ENCODE measurements at places on chromosomes 5 and 9. TPM values are rescaled to one million over a fixed set of nuclear protein-coding genes. Genes with fewer than 3 reads are reported as not detected.
A peak's percentile ranks its signal among the peaks of the same experiment; 100 is the strongest.

DNA sequence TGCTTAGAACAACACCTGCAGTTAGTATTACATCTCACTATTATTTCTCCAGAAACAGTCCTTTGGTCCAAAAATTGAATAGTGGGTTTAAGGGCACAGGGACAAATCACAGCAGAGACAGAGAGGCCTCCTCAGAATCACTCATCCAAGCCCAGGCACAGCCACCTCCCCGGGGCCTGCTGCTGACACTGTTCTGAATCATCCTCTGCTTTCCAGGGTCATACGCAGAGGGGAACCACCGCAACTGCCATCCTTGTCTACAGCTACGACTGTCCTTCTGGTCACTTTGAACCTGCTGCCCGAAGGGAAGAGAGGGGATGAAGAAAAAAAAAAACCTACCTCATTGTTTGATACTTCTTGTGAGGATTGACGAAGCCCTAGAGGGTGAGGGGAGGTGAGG is 35.3 kb upstream of the MAN2A1 start:
- DNase-seq = no peak

SLC25A48 gene
- not detected for total RNA-seq

SLC22A4 gene
- 5.7 TPM for total RNA-seq

SHOC1 gene
- not detected for total RNA-seq

DNA sequence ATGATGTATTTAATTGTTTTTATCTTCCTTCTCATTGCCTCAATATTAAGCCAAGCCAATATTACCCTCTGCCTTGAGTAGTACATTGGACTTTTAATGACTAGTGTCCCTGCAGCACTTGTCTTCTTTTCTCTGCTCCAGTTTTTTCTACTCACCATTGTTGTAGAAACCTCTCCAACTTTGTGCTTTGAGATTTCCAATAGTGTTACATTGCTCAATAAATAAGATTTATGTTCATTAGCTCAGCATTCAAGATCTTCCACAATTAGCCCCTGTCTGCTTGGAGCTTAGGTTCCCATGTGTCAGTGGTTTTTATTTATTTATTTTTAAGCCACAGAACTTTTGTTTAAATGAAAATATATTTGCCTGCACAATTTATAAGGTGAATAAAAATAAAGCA is 145.3 kb downstream of the ADGRV1 start:
- DNase-seq = no peak

CCDC152 gene
- total RNA-seq = 0.13 TPM

SNX2 gene
- total RNA-seq = 99.4 TPM

DNA sequence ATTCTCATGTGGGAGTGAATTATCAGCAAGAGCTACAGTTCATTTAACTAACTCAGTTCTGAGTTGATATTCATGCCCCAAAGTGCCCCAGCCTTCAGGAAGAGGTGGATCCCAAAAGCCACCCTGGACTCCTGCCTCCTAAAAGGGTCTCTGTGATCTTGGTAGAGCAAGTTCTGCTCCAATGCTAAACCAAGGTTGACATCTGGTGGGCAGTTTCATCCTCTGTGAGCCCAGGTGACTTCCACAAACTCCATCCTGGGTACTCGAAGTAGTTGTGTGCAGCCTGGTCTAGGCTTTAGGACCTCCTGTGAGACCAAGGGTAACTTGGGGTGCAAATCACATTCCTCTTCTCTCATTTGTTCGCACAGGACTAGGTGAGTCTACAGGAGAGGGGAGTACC is 816.8 kb downstream of the MTRR start:
- no peak for DNase-seq

PCDHGA3 gene
- 0.63 TPM for total RNA-seq

PCDH12 gene
- total RNA-seq = 22.9 TPM

- DNase-seq = peak; percentile 12
Observed at GRCh38 chr5:7850395-7851239, at the start of gene CFAP90. Gene CFAP90, minus strand, starts transcription at chr5:7851133. Its CDS starts 112 bp downstream, at chr5:7851021.

GRCh38 chr5:166719991-166720390 is 1571.5 kb upstream of the WWC1 start:
- no peak for DNase-seq

- no peak for DNase-seq
Observed at GRCh38 chr5:11385901-11386293, 518.3 kb downstream of the CTNND2 start.

GRCh38 chr5:167699432-167699831 is 592.0 kb upstream of the WWC1 start:
- DNase-seq = no peak

GRCh38 chr9:111258875-111259271 is 71.2 kb downstream of the OR2K2 start:
- DNase-seq = no peak

MZB1 gene
- not detected for total RNA-seq

DNA sequence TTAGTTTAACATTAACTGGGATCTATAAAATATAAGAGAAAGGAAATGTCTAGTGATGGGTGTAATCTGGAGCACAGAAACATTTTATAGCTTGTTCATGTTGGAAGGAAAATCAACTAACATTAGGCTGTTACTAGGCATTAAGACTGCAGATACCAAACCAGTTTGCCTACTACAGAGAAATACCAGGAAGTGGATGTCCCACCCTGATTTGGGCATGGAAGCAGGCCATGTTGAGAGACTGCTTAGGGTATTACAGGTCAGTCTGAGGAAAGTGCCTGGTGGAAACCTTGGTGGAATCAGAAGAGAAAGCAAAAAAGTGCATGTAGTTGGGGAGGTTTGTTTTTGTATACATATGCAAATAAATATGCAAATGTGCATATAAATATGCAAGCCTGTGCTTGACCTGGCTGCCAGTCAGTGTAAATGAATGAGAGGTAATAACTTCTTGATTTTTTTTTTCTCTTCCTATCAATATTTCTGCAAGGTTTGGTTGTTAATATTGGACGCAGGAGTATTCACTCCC is 9.6 kb upstream of the CCDC112 start:
- no peak for DNase-seq

DNA sequence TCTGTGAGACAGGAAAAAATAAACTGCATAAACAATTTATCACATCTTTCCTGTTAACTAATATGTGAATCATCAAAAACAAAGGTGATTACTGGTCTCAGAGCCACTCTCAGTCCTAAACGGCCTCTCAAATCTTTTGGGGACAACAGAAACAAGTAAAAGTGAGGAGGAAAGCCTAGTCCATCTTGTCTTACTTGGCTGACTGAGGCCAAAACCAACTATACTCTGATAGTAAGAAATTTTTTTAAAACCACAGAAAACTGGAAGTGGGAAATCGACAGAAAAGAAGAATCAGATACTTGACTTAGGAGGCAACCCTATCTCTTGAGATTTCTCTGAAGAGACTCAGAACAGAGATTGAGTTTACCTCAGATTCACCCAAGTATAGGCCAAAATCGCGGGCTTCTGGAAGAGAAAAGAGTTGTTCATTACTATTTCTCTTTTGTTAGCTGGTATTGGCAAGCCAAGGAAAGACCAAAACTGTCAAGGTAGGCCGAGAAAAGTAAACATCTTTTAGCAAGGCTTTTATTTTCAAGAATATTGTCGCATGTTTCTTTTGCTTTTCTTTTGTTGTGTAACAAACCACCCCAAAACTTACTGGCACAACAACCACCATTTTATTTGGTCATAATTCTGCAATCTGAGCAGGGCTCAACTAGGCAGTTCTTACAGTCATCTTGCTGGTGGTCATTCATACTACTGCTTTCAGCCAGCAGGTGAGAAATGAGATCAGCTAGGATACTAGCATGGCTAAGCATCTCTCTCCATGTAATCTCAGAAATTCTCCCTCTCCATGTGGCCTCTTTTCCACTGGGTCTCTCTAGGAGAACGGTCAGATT is 46.1 kb downstream of the RFX3 start:
- no peak for DNase-seq

DMRT2 gene
- not detected for total RNA-seq

- DNase-seq = no peak
Observed at GRCh38 chr5:68762201-68762600, 331.6 kb upstream of the SLC30A5 start.

GRCh38 chr9:125926936-125927335 is 179.8 kb downstream of the PBX3 start:
- no peak for DNase-seq

NDUFS4 gene
- 97.9 TPM for total RNA-seq

CDC20B gene
- total RNA-seq = not detected

- DNase-seq = peak; percentile 73
Observed at GRCh38 chr5:83718195-83718825, 2.3 kb downstream of the HAPLN1 start.

GRCh38 chr5:139788294-139788910 is 7.2 kb upstream of the PSD2 start:
- no peak for DNase-seq

HDAC3 gene
- total RNA-seq = 46.6 TPM

GRCh38 chr9:87686520-87687090 is 39.3 kb upstream of the CTSL start:
- DNase-seq = no peak

IL3 gene
- total RNA-seq = not detected

DNA sequence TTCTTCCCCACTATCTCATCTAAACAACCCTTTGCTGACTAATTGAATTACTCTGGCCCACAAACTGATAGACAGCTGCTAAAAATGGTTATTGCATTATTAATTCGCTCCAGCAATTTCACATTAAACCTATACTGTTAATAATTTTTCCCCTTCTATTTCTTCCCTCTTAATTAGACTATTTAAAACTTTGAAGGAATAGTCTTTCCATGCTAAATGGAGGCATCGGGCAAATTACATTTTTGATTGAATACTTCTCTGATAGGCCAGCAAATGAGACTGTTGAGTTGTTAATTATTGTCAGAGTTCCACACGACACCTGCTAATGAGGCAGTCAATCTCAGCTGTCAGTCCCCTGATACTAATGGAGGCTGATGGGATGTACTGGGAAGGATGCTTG is 242.5 kb downstream of the TRIM32 start:
- no peak for DNase-seq

SLC6A7 gene
- total RNA-seq = not detected

LURAP1L gene
- 2.5 TPM for total RNA-seq

SCGB3A1 gene
- total RNA-seq = 1.5 TPM

FOXD4L6 gene
- under 0.01 TPM for total RNA-seq

DNA sequence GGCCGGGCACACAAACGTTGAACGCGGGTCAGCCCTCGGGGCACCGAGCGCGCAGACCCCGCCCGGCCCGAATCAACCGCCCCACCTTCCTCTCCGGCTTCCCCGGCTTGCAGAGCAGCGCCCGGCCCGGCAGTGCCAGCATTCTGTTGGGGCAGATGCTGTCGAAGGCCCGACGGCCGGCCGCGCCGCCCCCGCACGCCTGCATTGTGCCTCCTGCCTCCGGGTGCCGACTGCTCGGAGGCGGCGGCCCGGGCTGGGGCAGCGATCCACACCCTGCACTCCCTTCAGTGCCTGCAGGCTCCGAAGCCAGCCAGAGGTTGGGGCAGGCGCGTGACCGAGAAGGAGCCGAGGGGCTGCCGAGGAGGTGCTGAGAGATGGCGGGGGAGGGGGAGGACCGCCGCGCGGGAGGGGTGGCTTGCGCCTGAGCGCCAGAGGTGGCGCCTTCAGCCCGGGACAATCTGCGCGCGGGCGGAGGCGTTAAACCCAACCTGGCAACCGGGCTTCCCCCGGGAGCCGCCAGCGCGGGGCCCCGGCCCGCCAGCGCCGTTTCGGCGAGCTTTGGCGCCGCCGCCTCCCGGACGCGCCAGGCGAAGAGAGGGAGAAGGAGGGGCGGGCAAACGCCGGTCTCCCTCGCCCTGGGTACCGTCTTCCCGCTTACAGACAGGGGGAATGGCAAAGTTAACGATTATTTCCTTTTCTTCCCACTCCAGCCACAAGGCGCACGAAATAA is at the start of gene MCIDAS:
Gene MCIDAS, minus strand, starts transcription at position 382 of the 730 bp plus-strand sequence. Its CDS starts 177 bp downstream, at position 205.
- DNase-seq = peak; percentile 58

DNA sequence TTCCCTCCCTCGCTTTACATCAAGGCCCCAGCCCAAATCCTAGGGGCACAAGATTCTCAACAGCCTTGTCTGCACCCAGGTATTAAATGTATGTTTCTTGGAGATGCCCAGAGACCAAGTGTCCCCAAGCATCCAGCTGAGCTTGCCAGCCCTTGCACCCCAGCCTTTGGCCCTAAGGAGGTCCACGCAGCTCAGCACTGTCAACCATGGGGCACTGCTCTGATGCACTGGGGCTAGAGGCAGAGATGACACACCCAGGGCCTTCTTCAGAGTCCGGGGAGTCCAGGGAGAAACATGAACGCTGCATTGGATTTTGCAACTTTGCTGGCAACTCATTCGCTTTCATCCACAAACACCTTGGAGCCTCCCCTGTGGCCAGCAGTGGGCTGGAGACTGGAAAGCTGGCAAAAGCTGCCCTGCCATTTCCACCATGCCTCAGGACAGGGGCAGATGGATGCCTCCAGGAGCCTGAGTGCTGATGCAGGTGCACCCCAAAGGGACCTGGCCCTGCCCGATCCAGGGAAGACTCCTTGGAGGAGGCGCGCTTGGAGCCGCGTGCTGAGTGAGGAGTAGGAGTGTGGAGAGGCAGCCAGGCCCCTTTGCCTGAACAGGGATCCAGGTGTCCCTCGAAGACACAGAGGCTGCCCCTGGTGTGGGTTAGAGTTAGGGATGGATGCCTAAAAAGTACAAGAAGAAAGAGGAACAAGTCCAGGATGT is 19.3 kb downstream of the PAEP start:
- DNase-seq = no peak

TNPO1 gene
- 269 TPM for total RNA-seq

GRCh38 chr5:90690307-90690706 is 131.7 kb downstream of the ADGRV1 start:
- DNase-seq = no peak

SLC28A3 gene
- total RNA-seq = not detected

IFNA21 gene
- not detected for total RNA-seq

DNA sequence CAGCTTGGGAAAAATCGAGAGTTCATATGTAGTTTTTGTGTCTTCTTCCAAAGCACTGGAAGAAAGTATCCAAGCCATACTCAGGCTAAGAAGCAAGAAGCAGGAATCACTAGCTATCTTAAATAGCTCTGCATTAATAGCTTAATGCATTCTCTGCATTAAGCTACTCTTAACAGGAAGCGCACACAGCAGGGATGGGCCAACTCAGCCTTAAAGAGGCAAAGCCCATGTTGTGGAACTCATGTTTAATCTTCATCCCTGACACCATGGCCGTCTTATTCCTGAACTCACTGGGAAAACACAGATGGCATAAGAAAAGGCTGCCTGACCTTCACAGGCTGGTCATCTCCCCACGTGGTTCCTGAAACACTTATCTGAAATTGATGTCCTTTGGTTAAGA is 18.7 kb upstream of the ICE1 start:
- DNase-seq = no peak

DNA sequence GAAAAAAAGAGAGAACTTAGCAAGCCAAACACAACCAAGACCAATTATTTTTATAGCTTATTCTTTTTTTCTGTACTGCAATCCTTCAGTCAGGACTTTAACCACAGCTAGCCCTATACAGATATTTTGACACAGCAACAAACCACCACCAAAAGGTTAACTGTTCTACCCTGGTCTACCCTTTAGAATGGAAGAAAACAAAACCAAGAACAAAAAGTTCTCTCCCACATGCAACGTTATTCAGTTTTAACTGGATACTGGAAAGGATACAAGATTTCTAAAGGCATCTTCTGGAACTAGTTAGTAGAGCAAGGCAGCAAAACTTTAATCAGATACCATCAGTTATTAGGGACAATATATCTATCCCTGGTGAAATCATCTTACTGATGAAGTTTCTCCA is 32.6 kb downstream of the ECPAS start:
- no peak for DNase-seq

GRCh38 chr9:120663380-120663779 is 50.9 kb downstream of the MEGF9 start:
- DNase-seq = no peak

All from dermis microvascular lymphatic vessel endothelial cell (primary cell).